ENCODE measurements at places on chromosomes 5 and 9.

GRCh38 chr5:132812781-132813598, at the start of gene SOWAHA:
SOWAHA (plus strand) TSS chr5:132813302; CDS start chr5:132813622, 320 bp downstream.
- DNase-seq: peak; percentile 80

DNA sequence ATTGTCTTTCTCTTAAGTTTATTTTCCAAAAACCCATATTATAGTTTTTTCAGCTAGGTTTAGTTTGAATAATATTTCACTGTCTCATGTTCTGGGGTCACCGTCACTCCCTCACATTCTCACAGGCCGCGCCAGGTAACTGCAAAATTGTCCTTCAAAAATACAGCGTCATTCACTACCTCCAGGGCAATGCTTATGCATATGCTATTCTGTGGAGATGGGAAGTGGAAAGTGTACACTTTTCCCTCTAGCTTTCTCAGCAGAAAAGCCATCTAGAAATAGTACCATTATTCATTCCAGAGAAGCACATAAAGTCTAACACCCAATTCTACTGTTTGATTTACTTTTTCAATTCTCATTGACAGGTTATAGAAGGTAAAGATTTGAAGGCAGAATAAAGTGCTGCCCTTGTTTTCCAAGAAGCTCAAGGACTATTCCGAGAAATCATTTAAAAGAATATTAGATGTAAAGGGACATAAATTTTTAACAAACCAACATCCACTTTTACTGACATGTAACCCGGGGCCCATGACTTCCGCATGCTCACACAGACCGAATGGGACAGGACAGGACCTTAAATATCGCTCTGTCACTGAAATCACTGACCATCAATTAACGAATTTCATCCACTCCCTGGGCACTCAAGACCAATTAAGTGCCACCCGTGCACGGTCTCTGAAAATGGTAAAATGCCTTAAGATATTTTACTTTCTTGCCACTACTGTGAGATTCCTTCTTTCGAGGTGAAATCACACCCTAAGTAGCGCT, 720 bp downstream of the NUDT12 start:
- no peak for DNase-seq

- DNase-seq: no peak
Observed at GRCh38 chr5:109628591-109628990, 61.1 kb upstream of the MAN2A1 start.

DNA sequence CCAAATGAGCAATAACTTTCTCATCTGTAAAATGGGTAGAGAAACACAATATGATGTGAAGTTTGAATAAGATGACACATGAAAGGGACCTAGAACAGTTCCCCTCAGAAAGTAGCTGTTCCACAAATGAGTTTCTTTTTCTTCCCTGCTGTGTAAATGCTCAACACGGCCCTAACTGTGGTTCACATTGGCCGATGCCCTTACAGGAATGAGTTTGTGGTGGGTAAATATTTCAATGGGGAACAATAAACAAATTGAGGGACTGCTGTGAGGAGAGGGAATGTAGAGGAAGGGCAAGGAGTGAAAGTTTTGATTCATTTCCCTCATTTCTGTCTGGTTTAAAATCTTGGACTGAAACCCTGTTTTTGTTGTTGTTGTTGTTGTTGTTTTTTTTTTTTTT, 12.8 kb downstream of the C6 start:
- DNase-seq: no peak

DNA sequence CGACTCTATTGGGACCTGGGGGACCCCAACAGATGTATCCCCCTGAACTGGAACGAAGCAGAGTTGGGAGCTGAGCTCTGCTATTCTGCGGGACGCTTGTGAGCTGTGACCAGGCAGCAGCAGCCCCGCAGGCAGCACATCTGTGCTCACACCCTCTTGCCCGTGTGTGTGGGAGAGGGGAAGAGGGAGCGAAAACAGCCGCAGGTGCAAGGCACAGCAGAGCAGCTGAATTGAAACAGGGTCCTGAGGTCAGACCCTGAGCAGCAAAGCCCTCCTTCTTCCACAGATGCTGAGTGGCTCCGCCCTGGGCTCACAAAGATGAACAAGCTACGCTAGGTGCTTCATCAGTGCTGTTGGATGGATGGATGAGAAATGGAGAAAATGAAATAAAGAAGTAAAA, 198.7 kb downstream of the HSPA4 start:
- DNase-seq: no peak

Measured in kidney (tissue), 22 donors.